SJSA1 (cell line): ENCODE measurements at places on chromosomes 4 and X.

GRCh38 chr4:180828455-180829018, 1414.7 kb upstream of the TENM3 start:
- no peaks in the 10 kb centered on the region for H3K36me3 ChIP-seq
- DNase-seq: peak; percentile 46
- H3K27me3 ChIP-seq: no peaks in the 10 kb centered on the region
- H3K4me3 ChIP-seq: no peak overlapping the region
- peaks cover 8% of the 10 kb centered on the region; the same call in 1 of the 2 replicates for H3K4me1 ChIP-seq
- H3K27ac ChIP-seq: no peak overlapping the region

DNA sequence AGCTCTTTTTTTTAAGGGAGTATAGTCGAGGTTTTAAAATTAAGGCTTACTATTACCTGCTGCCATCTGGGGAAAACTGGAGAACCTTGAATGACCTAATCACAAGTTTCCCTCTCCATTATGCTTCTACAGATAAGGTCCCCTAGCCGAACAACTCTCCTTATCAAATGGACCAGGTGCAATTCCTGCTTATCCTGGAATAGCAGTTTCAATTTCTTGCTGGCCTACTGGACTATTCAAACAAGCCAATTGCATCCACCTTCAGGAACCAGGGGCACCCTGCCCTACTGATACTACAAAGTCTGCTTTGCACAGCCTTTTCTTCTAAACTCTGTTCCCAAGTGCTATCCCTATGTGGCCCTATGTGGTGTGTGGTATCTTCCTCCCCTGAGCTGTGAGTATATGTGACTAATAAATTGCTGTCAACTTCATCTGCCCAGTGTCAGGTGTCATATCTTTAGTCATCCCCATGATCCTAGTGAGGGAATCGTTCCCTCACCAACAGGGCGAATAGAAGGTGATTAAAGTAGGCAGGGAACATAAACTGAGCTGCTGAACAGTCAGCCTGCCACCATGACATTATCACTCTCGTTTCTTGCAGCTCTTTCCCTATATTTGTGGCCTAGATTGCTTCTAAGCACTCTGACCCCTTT, 128.5 kb downstream of the ATG4A start:
- no peaks in the 10 kb centered on the region for H3K36me3 ChIP-seq
- H3K4me1 ChIP-seq: no peaks in the 10 kb centered on the region
- no peak for DNase-seq
- no peaks in the 10 kb centered on the region for H3K27me3 ChIP-seq
- no peak overlapping the region for H3K4me3 ChIP-seq

DNA sequence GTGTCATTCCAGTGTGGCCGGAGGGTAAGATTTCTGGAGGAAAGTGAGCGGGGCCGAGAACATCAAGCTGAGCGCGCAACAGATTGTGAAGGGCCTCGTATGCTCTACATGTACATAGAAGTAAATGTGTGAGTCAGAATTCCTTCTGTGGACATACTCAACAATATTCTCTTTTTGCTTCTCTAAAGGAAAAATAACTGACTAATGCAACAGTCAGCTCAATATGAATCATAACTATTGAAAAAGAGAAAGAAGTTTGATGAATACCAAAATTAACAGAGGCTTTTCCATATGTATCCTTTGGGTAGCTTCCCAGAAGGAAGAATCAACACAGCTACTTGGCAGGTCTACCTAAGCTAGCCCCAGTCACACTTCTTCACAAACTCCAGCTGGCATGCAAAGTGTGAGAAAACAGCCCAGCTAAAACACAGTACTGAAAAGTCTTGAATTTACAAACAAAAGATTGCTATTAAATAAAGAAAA, 87.5 kb upstream of the ZFP42 start:
- H3K27me3 ChIP-seq: no peaks in the 10 kb centered on the region
- no peak overlapping the region for H3K27ac ChIP-seq
- no peak overlapping the region for H3K4me3 ChIP-seq
- no peaks in the 10 kb centered on the region for H3K36me3 ChIP-seq
- DNase-seq: no peak
- H3K4me1 ChIP-seq: peaks cover 6% of the 10 kb centered on the region; the same call in 1 of the 2 replicates

DNA sequence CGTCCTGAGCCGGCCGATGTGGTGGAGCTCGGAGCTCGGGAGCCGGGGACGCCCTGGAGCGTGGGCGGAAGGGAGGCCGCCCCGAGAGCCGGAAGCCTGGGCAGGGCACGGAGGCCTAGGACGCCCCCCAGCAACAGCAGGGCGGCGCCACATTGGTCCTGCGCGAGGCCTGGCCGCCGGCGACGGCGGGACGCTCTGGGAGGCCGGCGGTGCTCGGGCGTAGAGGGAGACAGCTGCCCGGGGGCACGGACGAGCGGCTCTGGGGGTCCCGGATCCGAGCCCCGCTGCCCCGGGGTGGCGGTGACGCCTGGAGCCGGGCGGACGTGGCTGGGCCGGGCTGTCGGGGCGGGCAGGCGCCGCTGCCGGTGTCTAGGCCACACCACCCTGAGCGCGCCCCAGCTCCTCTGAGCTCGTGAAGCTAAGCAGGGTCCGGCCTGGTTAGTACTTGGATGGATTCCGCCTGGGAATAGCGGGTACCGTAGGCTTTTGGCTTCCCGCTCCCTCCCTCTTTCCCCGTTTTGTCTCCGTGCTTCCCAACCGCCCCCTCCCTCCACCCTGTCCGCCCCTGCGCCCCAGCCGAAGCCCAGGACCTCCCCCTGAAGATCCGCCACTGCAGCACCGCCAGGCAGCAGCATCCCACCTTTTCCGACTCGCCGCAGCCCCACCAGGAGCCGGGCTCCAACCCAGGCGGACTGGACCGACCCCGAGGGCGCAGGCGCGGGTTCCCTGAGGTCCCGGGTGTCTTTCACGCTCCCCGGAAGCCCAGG, 12.1 kb downstream of the FRG2 start:
- DNase-seq: no peak
- no peak overlapping the region for H3K27ac ChIP-seq
- H3K4me1 ChIP-seq: no peaks in the 10 kb centered on the region
- no peaks in the 10 kb centered on the region for H3K36me3 ChIP-seq
- no peak overlapping the region for H3K4me3 ChIP-seq

GRCh38 chrX:103797691-103798090, 21.1 kb downstream of the PLP1 start:
- H3K27me3 ChIP-seq: no peaks in the 10 kb centered on the region
- no peak overlapping the region for H3K4me3 ChIP-seq
- H3K4me1 ChIP-seq: no peaks in the 10 kb centered on the region
- no peak overlapping the region for H3K27ac ChIP-seq
- DNase-seq: no peak

DNA sequence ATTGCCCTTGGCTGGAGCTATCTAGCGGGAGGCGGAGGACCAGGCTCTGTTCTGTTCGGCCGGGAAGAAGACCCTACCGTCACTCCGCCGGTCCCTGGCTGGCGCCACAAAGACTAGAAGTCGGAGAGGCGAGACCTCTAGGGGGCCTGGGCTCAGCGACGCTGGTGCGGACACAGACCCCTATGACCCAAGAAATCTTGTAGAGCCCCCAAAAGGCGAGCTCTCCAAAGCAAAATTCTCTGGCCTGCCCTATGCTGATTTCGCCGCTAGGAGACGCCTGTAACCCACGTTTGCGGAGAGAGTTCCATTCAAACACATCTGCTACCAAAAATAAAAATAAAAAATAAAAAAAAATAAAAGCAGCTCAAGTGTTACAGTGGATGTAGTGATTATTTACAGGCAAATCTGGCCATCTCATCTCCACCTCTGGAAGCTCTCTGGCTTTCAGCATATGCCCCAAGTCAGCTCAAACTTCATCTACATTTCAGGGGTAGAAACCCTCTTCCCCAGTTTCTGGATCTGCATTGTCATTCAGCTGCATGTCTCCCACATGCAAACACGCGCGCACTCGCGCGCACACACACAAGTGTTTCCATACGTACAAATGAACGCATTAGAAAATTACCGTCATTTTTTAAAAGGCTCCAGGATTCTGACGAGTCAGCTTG, 2.4 kb upstream of the PCDH10 start:
- DNase-seq: no peak
- H3K36me3 ChIP-seq: no peaks in the 10 kb centered on the region
- H3K27ac ChIP-seq: no peak overlapping the region

DNA sequence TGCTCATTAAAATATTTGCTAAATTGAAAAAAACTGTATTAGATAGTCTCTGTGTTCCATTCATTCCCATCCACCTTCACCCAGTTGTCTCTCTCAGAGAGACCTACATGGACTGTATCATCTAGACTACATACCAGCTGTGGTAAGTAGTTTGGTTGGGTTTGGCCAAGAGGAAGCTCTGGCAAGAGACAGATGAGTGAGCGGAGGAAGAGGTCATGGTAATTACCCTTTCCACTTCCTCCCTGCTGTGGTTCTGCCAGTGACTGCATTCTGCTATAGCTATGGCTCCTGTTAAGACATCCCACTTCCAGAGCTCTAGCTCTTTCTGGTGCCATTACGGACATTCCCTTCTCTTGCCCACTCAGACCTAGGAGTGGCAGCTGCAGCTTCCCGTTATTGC, 239.0 kb upstream of the MID1 start:
- no peak for DNase-seq
- no peaks in the 10 kb centered on the region for H3K4me1 ChIP-seq
- no peak overlapping the region for H3K27ac ChIP-seq
- H3K4me3 ChIP-seq: no peak overlapping the region
- no peaks in the 10 kb centered on the region for H3K36me3 ChIP-seq

- DNase-seq: no peak
- no peaks in the 10 kb centered on the region for H3K4me1 ChIP-seq
- H3K36me3 ChIP-seq: no peaks in the 10 kb centered on the region
- H3K27me3 ChIP-seq: no peaks in the 10 kb centered on the region
- H3K27ac ChIP-seq: no peak overlapping the region
Measured at GRCh38 chr4:78168029-78168428, 110.9 kb downstream of the FRAS1 start.

GRCh38 chr4:139014371-139015268, 961 bp upstream of the NOCT start:
- peaks cover 39% of the 10 kb centered on the region for H3K4me1 ChIP-seq
- H3K27me3 ChIP-seq: no peaks in the 10 kb centered on the region
- H3K27ac ChIP-seq: peak overlapping the region; percentile 99
- H3K36me3 ChIP-seq: peaks cover 22% of the 10 kb centered on the region

- H3K4me3 ChIP-seq: no peak overlapping the region
- H3K36me3 ChIP-seq: no peaks in the 10 kb centered on the region
- H3K27ac ChIP-seq: no peak overlapping the region
- no peak for DNase-seq
- H3K27me3 ChIP-seq: no peaks in the 10 kb centered on the region
- no peaks in the 10 kb centered on the region for H3K4me1 ChIP-seq
Measured at GRCh38 chrX:148269513-148269912, 230.9 kb upstream of the AFF2 start.

DNA sequence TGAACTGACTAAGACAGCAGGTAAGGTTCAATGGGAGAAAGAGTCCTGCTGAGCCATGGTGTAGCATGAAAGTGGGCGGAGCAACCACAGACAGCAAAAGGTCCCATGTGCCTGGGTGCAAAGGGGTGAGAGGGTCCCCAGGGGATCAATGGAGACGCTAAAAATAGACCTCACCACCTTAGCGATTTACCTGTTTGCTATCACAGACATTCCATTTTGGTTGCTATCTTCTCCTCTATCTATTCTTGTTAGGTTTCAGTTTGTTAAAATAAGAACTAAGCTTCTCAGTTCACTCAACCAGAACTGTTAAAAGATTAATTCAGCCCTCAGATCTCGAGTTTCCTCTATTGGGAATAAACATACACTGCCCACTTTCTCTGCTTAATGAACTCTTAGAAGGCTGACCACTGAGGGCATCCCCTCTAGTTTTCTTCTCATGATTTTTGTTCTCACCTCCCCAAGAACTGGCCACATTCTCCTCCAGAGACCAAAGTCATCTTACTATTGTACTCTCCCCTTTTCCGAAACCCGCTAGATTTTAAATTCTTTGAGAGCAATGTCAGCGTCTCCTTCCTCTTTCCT, 136.7 kb downstream of the PARM1 start:
- H3K4me1 ChIP-seq: no peaks in the 10 kb centered on the region
- H3K27me3 ChIP-seq: 0 out of 2 replicates have a peak, but pooled peaks cover 5% of the 10 kb centered on the region
- DNase-seq: no peak
- no peak overlapping the region for H3K27ac ChIP-seq

DNA sequence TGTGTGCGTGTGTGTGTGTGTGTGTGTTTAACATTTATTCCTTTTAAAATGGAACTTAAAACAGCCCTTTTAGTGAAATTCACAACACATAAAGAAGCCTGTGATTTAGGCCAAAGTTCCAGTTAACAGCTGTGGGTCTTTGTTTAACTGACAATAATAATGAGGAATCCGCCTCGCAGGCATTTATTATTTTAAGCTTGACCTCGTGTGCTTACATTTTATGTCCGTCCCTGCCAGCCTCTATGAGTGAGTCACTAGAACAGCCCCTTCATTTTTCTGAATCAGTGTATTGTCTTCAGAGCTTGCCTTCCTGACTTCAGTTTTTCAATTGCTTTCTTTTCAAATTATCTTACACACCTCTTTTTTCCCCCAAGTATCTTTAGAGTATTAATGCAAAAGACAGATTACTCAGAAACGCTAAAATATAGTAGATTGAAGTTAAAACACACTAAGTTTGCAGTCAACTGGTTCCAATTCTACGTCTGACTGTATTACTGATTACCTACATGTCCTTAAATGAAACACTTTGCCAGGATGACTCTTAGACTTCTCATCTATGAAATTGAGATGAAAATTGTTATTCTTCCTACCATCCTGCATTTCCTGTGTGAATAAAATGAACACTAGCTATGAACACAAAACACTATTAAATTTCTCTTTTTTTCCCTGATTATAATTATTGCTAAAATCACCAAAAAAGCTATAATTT, 319.6 kb upstream of the HS3ST1 start:
- H3K27ac ChIP-seq: no peak overlapping the region
- H3K4me1 ChIP-seq: no peaks in the 10 kb centered on the region
- no peak for DNase-seq

DNA sequence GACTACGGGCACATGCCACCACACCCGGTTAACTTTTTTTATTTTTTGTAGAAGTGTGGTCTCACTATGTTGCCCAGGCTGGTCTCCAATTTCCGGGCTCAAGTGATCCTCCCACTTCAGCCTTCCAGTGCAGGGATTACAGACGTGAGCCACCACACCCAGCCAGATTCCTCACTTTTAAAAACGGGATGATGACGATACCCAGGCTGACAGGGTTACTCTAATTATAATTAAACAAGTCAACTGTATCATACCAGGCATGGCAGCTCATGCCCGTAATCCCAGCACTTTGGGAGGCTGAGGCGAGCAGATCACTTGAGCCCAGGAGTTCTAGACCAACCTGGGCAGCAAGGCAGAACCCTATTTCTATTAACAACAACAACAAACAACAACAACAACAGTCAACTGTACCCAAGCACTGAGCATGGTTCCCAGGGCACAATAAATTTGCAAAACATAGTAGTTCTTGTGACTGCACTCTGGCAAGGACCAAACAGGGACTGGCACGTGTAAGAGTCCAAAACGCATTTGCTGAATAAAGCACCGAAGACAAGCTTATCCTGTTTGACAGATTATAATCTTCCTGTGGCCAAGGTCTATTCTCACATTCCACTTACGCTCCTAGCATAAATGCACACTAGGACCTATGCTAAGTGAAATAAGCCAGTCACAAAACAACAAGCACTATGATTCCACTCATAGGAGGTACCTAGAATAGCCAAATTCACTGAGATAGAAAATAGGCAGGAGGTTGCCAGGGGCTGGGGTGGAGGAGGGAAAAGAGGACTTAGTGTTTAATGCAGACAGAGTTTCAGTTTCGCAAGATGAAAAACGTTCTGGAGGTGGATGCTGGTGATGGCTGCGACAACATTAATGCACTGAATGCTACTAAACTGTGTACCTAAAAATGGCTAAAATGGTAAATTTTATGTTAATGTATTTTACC, 77.5 kb downstream of the IRF2 start:
- H3K27me3 ChIP-seq: no peaks in the 10 kb centered on the region
- H3K36me3 ChIP-seq: peaks cover 37% of the 10 kb centered on the region
- no peak for DNase-seq
- peak overlapping the region; percentile 21 for H3K27ac ChIP-seq
